ENCODE measurements at places on chromosomes 6 and 20.
A peak's percentile ranks its signal among the peaks of the same experiment; 100 is the strongest.

DNA sequence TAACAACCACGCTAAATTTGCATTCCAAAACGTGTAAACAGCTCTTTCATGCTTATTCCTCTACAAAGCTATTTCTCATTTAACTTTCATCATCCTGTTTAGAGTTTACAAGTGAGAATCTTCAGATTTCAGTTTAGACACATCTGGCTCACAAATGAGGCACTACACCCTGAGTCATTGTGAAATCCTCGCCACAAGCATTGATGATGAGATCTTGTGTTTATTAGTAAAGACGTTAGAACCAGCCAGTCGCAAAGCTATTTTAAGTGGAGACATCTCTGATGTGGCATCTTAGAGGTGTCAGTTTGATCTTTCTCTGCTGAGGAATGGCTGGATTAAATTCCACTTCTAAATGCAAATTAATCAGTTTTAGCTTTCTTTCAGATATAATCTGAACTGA, 8.3 kb upstream of the ISM1 start:
- peak; percentile 60 for DNase-seq

DNA sequence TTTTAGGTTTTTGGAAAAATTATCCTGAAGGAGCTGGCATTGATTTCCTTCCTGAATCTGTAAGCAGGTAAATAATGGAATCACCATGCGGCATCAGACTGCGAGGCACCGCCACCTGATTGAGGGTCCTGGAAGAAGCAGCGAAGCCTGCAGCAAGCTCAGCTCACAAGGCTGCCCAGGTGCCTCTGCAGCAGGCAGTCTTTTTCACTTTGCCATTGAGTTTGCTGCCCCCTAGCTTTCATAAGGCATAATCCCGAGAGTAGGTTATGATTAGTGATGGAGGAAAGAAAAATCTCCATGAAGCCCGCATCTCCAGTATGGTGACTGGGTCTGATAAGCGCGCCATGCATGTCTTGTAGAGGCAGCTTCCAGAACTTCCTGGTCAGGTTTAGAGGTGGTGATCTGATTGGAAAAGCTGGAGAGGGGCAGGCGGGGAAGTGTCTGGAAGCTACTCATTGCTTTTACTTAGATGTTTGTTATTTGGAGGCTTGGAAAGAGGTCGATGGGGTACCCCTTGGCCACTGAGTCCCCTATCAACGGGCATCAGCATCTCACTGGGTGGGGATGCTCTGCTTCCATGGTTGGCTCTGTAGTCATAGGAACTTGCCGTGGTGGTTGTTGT, 26.7 kb downstream of the IYD start:
- peak; percentile 61 for DNase-seq

- DNase-seq: no peak
Observed at GRCh38 chr6:31874084-31874670, 4.6 kb downstream of the SLC44A4 start.

- no peak for DNase-seq
Observed at GRCh38 chr6:139289233-139289632, 2.6 kb downstream of the TXLNB start.
